ENCODE measurements at places on chromosomes 16 and 17. TPM values are rescaled to one million over a fixed set of nuclear protein-coding genes. Genes with fewer than 3 reads are reported as not detected.

DNA sequence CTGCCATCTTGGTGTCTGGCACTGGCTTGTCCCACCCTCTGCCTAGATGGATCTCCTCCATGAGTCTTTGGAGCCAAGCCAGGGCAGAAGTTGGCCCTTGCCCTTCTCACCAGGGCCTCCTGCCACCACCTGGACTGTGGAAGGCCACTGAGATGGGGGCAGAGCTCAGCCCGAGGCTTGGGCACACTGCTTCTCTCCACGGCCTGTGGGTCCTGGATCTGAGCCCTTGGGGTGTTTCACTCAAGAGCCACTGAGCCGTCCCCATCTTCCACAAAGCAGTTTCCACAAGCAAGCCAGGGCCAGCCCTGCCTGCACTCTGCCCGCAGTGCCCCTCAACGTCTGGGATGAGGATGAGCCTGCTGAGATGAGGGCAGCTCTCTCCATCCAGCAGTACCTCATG lies 16.7 kb upstream of the CD300A start:
- no peaks in the 10 kb centered on the region for H3K27me3 ChIP-seq
- no peak for DNase-seq
- no peak overlapping the region for H3K27ac ChIP-seq
- peaks cover 12% of the 10 kb centered on the region for H3K4me1 ChIP-seq

GRCh38 chr16:59478838-59479237 lies 744.7 kb upstream of the GOT2 start:
- H3K27ac ChIP-seq: peak overlapping the region; percentile 70
- DNase-seq: peak; percentile 52
- no peak overlapping the region for H3K4me3 ChIP-seq
- H3K4me1 ChIP-seq: no peaks in the 10 kb centered on the region
- H3K36me3 ChIP-seq: no peaks in the 10 kb centered on the region

The CHD9NB gene
- not detected for total RNA-seq

DNA sequence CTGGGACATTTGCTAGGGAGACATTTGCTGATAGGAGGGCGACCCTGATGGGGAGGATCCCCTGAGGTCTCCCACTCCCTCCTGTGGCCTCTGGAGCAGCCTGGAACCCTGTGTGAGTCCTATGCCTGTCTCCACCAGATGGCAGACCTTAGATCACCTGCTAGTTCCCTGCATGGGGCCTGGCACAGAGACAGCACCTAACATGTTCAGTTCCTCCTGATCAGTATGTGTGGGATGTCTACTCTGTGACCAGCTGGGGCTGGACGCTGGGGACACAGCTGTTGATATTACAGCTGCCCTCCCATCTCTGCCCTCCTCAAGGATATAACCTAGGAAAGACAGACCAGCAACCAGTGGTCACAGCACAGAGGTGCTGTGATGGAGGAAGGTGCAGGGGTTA lies 1.1 kb upstream of the ADCY7 start:
- no peaks in the 10 kb centered on the region for H3K27me3 ChIP-seq
- no peaks in the 10 kb centered on the region for H3K36me3 ChIP-seq
- H3K4me1 ChIP-seq: peaks cover 20% of the 10 kb centered on the region
- peak; percentile 21 for DNase-seq
- H3K27ac ChIP-seq: no peak overlapping the region
- no peak overlapping the region for H3K4me3 ChIP-seq

- H3K4me3 ChIP-seq: no peak overlapping the region
- no peaks in the 10 kb centered on the region for H3K36me3 ChIP-seq
- no peak overlapping the region for H3K27ac ChIP-seq
- no peaks in the 10 kb centered on the region for H3K4me1 ChIP-seq
- H3K27me3 ChIP-seq: no peaks in the 10 kb centered on the region
Observed at GRCh38 chr16:72036098-72036497, 18.2 kb upstream of the HP start.

- no peaks in the 10 kb centered on the region for H3K36me3 ChIP-seq
- no peaks in the 10 kb centered on the region for H3K27me3 ChIP-seq
- H3K4me3 ChIP-seq: peak overlapping the region; percentile 85
Observed at GRCh38 chr16:3149193-3149530, 14.3 kb downstream of the ZNF213 start.

All from PC-3 (cell line).